Epithelial cell of esophagus (primary cell): ENCODE measurements at places on chromosomes 13 and 19.
A peak's percentile ranks its signal among the peaks of the same experiment; 100 is the strongest.

DNA sequence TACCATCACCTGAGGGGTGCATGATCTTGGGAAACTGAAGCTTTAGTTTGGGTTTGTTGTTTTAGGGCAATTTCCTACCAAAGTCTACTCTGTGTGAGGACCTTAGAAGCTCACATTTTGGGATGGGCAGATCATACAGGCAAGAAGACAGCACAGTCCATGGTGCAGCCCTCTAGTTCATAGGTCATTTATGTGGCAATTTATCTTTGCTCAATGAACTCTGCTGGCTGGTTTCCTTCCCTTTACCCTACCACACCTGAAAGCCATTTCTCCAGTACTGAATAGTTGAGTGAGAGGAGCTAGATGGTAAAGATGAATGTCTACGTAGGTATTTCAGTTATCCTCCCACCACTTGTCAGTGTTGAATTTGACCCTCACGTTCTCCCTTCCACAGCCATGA is 87.5 kb upstream of the KLF12 start:
- no peak for DNase-seq

DNA sequence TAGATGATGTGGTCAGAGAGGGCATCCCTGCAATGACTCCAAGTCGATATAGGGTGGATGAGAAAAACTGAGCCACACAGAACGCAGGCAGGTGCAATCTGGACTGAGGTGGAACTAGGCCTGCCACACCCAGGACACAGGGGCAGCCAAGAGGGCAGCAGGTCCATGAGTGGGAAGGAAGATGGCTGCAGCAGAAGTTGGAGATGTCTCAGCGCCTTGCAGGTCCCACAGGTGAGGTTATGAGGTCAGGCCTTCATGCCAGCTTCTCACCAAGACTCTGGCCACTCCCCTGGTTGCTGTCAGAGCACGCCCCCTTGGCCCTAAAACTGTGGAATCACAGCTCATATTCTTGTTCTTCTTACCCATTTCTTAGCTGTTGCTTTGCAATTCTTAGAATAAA is 147.7 kb upstream of the VSTM2B start:
- no peak for DNase-seq

- no peak for DNase-seq
Measured at GRCh38 chr19:12711187-12711586, 12.5 kb downstream of the TNPO2 start.

GRCh38 chr13:73416093-73416492 is 357.3 kb downstream of the KLF5 start:
- DNase-seq: no peak

- peak; percentile 47 for DNase-seq
Measured at GRCh38 chr19:16363133-16363851, 38.7 kb downstream of the KLF2 start.

DNA sequence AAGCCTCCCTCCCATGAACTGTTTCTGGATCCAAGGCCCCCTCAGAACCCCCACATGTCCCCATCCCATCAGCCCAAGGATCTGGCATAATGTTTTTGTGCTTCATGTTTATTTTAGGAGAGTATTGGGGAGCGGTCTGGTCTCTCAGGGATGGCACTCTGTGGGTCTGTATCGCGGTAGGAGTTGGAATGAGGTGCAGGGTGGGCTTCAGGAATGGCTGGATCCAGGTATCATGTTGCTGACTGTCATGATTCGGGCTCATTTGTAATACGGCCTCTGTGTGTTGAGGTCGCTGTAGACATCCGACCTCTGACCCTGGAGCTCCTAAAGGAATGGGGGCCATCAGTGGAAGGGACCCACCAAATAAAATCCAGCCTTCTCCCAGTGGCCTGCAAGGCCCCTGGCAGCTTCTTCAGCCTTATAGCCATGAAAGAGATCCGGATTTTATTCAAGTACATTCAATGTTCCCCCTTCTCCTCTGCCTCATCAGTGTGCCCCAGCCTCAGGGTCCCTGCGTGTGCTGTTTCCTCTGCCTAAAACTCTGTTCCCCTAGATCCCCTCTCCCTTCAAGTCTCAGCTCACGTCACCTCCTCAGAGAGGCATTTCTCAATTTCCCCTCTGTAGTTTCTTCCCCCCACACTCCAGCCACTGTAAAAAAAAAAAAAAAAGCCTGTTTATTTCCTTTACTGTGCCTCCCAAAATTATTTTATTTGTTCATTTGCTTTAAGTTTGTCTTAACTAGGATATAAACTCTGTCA is 2.2 kb downstream of the HCST start:
- DNase-seq: no peak

GRCh38 chr13:51444922-51445321 is 7.9 kb downstream of the INTS6 start:
- peak; percentile 27 for DNase-seq

GRCh38 chr13:96575423-96576320 is 418.6 kb downstream of the OXGR1 start:
- peak; percentile 50 for DNase-seq

DNA sequence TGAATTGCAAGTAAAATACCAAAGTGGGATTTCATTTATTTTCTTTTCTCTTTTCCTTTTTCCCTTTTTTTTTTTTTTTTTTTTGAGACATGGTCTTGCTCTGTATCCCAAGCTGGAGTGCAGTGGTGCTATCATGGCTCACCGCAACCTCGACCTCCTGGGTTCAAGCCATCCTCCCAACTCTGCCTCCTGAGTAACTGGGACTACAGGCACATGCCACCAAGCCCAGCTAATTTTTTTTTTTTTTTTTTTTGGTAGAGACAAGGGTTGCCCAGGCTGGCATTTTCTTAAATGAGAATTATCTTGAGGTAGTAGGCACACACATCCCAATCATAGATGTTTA is 68.5 kb upstream of the GPR183 start:
- no peak for DNase-seq

- DNase-seq: no peak
Measured at GRCh38 chr13:51873117-51873798, 11.5 kb downstream of the CCDC70 start.

DNA sequence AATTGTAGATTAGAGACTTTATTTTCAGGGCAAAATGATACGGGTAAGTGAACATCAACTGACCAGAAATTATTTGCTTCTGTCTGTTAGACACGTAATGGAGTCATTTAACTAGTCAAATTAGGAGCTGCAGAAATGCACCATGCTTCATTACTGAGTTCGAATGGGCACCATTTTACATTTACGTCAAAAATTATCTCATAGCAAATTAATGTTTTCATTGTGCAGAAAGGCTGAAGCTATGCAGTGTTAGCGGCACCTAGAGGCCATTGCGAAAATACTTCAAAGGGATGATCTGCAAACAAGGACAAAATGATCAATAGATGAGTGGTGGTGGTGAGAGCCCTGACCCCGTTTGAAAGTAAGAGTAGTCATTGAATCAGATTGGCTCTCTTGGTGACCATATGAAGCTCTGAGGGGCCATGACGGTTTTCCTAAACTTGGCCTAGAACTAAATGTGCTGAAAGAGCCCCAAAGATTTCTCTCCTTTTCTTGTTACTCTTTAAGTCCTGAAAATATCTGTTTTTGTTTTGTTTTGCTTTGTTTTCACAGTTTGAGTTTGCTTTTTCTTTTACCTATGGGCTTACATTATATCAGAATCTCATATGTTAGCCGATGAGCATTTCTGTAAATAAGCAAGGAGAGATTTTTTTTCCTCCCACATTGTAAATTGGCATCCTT is 277.9 kb downstream of the ZNF536 start:
- DNase-seq: peak; percentile 54

DNA sequence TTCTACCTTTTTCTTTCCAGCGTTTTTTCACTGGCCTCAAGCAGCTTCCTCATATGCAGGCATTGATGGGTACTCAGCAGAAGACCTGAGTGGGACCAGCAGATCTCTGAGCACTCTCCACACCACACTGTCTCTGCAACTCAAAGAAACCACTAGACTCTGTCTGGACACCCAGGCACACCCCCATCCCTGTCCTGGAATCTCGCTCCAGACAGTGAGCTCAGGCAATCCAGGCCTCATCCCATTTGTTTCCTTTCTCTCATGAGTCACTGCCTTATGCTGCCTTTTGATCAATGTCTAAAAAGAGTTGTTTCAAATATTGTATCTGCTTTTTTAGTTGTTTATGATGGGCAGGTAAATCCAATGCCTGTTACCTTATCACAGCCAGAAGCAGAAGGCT is 19.7 kb upstream of the POP4 start:
- no peak for DNase-seq

DNA sequence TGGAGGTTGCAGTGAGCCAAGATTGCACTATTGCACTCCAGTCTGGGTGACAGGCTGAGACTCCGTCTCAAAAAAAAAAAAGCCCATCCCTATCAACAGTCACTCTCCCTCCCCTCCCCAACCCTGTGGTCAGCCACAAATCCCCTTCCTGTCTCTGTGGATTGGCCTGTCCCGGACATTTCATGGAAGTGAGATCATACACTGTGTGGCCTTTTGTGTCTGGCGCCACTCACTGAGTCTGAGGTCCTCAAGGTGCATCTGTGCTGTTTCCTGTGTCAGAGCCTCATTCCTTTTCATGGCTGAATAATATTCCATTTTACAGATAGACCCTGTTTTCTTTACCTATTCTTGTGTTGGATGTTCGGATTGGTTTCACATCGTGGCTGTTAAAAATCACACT is 149.5 kb downstream of the PTPRS start:
- no peak for DNase-seq

DNA sequence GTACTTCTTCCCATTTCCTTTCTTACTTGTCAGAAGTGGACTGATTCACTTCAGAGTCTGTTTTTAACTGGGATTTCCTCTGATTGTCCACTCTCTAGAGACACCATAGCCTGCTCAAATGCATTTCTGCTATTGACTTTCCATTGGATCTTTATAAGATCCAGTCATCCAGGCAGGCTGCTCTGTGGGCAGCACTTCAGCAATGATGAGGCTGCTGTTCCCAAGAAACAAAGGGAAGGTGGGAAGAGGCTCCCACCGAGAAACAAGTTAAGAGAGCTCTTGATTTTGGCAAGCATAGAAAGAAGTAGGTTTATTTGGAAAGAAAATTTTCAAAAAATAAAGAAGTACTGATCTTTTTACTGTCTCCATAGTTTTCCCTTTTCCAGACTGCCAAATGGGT is 125.8 kb upstream of the STARD13 start:
- DNase-seq: no peak

DNA sequence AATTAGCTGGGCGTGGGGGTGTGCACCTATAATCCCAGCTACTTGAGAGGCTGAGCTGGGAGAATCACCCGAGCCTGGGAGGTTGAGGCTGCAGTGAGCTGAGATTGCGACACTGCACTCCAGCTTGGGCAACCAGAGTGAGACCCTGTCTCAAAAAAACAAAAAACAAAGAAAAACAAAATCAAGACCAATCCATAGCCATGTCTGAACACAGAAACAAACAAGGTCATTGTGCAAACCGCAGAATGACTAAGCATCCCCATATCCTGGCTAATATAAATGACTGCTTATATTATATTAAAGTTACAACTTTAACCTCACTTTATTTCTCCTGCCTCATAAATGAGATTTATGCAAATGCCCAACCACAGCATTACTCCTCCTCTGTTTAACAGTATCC is 2.3 kb upstream of the LYPD3 start:
- peak; percentile 73 for DNase-seq

DNA sequence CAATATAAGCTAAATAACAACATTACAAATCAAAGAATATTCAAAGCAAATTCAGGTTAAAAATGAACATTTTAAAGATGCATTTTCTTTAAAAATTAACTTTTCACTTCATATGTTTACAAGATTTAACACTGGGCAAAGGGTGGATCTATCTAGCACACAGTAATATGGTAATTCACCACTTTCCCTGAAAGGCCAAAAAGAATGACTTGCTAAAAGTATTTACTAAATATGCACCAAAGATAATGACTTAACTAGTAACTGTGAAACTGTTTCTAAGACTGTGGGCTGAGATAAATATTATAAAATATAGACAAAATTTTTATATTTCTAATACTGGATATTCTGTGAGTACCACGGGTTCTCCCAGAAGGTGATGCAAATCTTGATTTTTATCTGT is 4.5 kb upstream of the EEF1AKMT1 start:
- DNase-seq: no peak

DNA sequence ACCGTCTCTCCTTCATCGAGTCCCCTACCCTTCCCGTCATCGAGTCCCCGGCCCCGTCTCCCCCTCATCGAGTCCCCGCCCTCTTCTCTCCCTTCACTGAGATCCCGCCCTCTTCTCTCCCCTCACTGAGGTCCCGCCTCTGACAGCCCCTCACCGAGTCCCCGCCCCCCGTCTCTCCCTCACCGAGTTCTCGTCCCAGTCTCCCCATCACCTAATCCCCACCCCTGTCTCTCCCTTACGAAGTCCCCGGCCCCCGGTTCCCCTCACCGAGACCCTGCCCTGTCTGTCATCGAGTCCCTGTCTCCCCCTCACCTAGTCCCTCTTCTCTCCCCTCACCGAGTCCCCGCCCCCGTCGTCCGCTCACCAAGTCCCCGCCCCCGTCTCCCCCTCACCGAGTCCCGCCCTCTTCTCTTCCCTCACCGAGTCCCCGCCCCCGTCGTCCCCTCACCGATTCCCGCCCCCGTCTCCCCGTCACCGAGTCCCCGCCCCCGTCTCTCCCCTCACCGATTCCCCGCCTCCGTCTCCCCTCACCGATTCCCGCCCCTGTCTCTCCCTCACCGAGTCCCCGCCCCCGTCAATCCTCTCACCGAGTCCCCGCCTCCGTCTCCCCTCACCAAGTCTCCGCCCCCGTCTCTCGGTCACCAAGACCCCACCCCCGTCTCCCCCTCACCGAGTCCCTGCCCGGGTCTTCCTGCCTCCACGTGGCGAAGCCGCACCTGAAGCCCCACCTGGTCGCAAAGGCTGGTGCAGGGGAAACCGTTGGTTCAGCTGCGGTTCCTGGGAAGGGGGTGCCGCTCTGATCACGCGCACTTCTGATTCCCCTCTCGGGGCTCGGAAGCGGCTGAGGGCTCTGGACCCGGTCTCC is 23.9 kb upstream of the ZNF846 start:
- peak; percentile 98 for DNase-seq

GRCh38 chr13:44711706-44712105 is 135.6 kb upstream of the TSC22D1 start:
- DNase-seq: no peak

GRCh38 chr19:38714354-38714778 is 29.9 kb downstream of the CAPN12 start:
- DNase-seq: no peak

GRCh38 chr19:5949792-5950305 is 28.1 kb downstream of the RANBP3 start:
- peak; percentile 43 for DNase-seq

GRCh38 chr13:38879278-38879677 is 111.4 kb downstream of the STOML3 start:
- DNase-seq: no peak

DNA sequence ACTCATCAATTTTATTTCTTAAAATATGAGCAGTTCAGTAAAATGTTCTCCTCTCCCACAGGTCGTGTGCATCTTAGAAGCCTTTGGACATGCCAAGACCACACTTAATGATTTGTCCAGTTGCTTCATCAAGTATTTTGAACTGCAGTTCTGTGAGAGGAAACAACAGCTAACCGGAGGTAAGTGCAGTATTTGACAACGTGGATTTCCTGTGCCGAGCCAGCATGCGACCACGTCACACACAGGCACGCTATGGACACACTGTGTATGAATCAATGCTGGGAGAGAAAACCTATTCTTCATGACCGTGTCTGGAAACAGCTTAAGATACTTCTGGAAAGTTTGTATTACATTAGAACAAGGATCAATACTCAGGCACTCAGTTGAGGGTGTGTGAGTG is 268.5 kb downstream of the MYO16 start:
- no peak for DNase-seq
